ENCODE measurements at places on chromosomes 4 and X. TPM values are rescaled to one million over a fixed set of nuclear protein-coding genes. Genes with fewer than 3 reads are reported as not detected.

DNA sequence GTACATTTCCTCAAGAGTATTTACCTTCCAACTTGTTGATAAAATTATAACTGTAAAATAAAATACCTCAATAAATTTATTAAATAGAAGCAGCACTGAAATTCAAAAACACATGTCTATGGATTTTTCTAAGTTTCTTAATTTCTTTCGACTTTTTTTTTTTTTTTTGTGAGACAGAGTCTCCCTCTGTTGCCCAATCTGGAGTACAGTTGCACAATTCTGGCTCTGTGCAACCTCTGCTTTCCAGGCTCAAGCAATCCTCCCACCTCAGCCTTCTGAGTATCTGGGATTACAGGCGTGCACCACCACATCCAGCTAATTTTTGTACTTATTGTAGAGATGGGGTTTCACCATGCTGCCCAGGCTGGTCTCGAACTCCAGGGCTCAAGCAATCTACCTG, 79.8 kb downstream of the IQCM start:
- DNase-seq: no peak
- no peak overlapping the region for H3K4me3 ChIP-seq
- no peaks in the 10 kb centered on the region for H3K27me3 ChIP-seq

GRCh38 chrX:24371391-24371972, 11.0 kb downstream of the SUPT20HL1 start:
- no peaks in the 10 kb centered on the region for H3K27me3 ChIP-seq
- no peaks in the 10 kb centered on the region for H3K4me1 ChIP-seq
- no peak overlapping the region for H3K4me3 ChIP-seq
- no peak overlapping the region for H3K27ac ChIP-seq
- H3K36me3 ChIP-seq: no peaks in the 10 kb centered on the region

DNA sequence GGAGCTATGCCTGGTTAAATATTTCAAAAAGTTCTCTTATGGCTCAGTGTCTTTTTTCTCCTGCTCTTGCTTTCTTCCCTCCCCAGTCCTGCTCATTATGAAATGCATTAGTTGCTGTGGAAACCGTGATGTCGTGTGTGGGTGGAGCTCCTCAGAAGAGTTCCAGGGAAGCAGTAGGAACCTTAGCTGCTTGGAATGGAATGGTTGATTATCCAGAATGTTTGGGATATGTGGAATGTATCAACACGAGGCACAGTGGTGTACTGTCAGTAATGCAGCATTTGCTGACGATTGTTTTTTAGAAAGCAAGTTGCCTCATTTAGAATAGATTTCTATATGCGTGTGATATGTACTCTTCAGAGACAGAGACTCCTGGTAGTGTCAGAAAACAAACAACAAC, 333.2 kb downstream of the ARHGAP10 start:
- no peaks in the 10 kb centered on the region for H3K36me3 ChIP-seq
- no peak overlapping the region for H3K27ac ChIP-seq
- H3K4me3 ChIP-seq: no peak overlapping the region
- no peaks in the 10 kb centered on the region for H3K4me1 ChIP-seq
- no peaks in the 10 kb centered on the region for H3K27me3 ChIP-seq
- DNase-seq: no peak

DNA sequence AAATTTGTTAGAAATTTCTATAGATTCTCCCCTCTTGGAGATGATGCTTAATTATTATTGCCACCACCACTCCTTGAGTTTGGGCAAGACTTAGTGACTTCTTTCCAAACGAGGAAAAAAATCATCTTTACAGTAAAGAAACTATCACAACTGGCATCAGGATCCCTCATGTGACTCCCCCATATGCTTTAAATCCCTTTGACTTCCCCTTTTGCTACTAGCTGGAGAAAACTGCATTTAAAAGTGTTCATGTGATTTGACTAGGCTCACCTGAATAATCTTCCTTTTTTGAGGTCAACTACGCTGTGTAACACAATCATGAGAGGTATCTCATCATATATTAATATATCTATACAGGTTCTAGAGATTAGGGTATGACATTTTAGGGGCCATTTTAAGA, 30.3 kb upstream of the ENOX2 start:
- no peaks in the 10 kb centered on the region for H3K36me3 ChIP-seq
- no peak overlapping the region for H3K27ac ChIP-seq
- H3K27me3 ChIP-seq: no peaks in the 10 kb centered on the region
- no peak overlapping the region for H3K4me3 ChIP-seq
- no peak for DNase-seq

Gene ARAP2
- 21.9 TPM for total RNA-seq

Measured in uterus (tissue), 4 donors.